Vagina (tissue), 2 donors: ENCODE measurements at places on chromosomes 2 and 18.

GRCh38 chr18:39053571-39053970 lies 1488.0 kb upstream of the CELF4 start:
- DNase-seq: no peak

DNA sequence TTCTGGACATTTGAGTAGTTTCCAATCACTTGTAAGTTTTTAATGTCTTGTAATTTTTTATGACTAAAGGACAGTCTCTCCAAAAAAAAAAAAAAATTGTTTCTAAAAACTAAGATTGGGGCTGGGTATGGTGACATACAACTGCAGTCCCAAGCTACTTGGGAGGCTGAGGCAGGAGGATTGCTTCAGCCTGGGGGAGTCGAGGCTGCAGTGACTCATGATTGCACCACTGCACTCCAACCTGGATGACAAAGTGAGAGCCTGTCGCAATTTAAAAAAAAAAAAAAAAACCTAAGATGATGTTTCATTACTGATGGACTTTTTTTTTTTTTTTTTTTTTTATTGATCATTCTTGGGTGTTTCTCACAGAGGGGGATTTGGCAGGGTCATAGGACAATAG lies 34.4 kb upstream of the PKDCC start:
- DNase-seq: no peak

DNA sequence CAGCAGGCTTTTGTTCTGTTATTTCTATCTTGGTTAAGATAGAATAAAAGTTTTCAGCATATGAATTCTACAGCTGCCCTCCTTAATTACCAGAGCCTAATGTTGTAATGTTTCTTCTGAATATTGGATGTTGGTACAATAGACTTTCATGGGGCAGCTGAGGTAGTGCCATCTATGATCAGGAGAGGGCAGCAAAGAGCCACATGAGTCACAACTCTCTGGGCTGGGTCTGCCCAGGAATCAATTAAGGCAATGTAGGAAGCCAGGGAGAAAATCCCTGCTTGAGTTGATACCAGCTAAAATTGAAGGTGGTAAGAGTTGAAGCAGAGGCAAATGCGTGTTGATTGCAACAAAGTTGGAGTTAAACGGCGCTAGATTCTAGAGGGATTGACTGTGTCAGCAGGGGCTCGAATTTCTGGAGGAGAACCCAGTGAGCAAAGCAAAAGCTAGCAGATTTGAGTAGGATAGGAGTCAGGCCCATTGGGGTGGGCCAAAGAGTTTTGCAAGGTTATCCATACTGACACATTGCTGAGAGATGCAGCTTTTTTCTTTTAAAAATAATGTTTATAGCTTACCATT lies 10.6 kb upstream of the MC5R start:
- peak; percentile 13 for DNase-seq

- no peak for DNase-seq
Measured at GRCh38 chr2:72778410-72778809, 47.4 kb downstream of the EXOC6B start.

DNA sequence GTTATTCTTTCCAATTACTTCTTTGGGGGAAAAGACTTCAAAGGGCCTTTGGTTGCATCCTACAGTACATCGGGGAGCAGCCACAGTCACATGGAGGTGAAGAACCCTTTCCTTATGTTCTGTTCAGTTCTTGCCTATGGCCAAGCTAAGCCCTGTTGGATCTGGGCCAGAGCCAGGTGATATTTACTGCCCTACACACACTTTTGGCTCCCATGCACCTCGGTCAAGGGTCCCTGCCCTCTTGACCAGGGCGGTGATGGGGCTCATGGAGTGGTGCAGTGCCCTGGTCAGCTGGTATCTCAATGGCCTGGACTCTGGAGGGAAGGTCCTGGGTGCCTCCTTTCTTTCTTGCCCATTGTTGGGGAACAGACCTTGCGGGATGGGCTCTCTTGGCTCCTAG lies 98.7 kb downstream of the VAPA start:
- no peak for DNase-seq

- DNase-seq: no peak
Measured at GRCh38 chr18:66136039-66136438, 385.2 kb downstream of the CDH7 start.

DNA sequence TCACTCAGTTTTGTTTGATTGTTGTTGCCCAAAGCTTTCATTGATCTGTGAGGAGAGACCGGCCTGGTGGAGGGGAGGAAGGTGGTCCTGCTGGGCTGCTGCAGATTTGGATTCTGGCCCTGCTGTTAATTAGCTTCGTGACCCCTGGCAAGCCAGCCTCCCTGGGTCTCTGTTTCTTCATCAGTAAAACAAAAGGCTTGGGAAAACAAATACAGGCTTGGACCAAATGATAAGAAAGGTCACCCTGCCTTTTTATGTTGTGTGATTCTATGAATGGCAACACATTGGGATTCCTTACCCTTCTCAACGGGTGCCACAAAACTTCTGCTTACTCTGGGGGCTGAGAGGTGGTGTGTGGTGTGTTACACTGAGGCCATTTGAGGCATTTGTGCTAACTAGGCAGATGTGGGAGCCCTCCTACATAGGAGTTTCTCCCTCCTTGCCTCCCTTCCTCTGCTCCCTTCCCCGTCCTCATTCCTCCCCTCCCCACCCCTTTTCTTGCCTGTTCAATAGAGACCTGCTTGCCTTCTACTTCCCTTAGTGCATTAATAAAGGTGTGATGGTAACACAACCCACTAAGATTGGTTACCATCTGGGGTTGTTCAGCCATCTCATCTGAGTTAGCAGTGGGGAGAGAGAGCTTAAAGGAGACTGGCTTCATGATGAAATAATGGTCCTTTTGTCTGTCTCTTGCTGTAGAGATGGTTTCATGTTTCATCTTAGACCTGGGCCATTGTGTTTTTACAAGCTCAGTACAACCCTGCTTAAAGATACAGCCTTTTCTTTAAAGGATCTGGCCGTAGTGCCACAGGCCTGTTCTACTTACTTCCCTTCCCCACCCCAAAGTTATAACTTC lies 96.2 kb downstream of the TANC1 start:
- DNase-seq: no peak

GRCh38 chr2:203853271-203853670 lies 14.3 kb upstream of the CTLA4 start:
- DNase-seq: no peak

DNA sequence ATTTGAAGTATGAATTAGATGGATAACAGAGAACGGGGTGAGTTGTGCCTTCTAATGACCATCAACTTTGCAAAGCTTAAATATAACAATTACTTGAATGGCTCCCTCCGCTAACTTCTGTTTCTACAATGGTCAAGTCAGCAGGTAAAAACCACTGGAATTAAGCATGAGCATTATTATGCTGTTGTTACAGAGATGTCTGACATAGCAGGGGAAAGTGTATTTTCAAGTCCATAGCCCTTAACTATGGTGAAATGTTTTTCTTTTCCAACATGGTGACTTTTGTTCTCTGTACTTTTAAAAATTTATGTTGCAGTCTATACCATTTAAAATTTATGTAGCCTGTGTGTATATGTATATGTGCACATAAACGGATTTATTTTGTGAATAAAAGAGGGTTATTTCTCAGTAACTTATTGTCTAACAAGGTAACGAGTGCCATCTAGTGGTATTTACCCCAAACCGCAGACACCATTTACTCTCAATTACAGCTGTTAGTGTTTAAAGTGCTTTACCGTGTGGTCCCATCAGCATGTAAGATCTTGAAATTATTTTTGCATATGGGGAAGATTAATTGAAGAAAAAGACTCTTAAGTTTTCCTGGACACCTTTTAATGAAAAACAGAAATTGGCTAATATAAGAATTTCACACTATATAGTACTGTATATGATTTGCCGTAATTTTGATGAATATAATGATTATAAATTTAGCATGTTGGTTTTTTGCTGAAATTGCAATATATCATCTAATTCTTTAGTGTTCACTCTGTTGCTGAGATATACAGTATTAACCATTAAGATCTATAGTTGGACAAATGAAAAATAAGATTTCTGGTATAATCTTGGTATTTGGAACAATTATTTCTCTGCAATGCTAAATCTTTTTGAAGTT lies 78.2 kb downstream of the UBE2E3 start:
- no peak for DNase-seq

DNA sequence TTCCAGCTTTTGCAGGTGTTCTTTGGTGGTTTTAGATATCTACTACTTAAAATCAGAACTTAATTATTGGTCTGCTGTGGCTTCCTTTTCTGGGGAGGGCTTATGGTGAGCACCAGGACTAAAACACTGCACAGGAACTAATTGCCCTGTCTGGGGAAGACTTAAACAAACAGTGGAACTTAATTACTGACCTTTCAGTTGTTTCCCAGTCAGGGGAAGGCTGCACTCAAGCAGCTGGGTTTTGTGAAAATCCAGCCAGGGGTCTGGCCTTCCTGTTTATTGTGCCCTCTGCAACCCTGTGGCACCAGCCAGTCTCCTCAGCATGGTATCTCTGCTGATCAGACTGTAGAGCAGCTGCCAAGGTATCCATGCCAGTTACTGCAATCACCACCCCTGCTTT lies 398.2 kb downstream of the ADCYAP1 start:
- no peak for DNase-seq

GRCh38 chr2:197838036-197838435 lies 33.6 kb downstream of the PLCL1 start:
- no peak for DNase-seq

- no peak for DNase-seq
Measured at GRCh38 chr2:219752726-219753125, 125.3 kb downstream of the SLC4A3 start.

DNA sequence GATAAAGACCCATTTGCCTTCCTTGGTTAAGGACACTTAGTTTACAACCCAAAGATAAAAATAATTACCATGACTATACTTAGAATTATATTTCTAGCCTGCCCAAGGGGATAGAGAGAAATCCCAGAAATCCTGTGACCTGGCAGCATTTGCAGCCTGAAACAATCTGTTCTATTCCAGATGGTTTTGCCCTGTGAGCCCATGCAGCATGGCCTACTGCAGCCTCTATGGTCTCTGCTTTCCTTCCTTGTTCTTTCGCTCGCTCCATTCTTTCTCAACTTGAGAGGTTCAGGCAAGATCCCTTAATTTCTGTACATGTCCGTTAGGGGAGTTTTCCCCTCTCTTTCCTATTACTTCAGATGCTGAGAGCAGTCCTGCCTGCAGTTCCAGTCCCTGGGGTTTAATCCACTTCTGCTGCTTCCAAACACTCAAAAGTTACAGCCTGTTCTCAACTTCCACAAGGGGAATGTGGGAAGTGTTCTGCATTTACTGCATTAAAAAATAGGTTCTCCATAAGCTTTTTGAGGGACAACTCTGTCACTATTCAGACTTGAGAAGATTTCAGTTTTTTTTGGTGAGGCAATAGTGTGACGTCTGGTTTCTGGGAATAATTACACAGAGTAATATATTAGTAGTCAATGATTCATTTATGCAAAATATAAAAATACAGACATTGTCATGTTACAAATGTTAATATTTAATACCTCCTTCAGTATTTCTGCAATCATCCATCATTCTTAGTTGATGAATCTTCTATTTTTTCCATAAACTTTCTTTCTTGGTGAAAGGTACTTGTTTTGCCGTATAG lies 80.3 kb downstream of the CDCA7 start:
- DNase-seq: no peak

- DNase-seq: no peak
Measured at GRCh38 chr18:56913941-56914340, 232.9 kb upstream of the BOD1L2 start.

DNA sequence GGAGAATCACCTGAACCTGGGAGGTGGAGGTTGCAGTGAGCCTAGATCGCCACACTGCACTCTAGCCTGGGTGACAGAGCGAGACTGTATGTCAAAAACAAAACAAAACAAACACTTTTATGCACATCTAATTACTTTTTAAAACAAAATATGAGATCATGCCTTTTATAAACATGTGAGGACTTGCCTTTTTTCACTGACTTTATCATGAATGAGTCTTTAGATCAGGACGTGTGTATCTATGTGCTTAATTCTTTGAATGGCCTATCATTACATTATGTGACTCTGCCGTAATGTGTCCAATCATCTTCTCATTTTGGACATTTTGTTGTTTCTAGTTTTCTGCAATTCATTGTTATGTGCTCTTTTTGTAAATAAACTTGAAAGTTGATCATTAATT lies 58.7 kb downstream of the FAM117B start:
- no peak for DNase-seq

DNA sequence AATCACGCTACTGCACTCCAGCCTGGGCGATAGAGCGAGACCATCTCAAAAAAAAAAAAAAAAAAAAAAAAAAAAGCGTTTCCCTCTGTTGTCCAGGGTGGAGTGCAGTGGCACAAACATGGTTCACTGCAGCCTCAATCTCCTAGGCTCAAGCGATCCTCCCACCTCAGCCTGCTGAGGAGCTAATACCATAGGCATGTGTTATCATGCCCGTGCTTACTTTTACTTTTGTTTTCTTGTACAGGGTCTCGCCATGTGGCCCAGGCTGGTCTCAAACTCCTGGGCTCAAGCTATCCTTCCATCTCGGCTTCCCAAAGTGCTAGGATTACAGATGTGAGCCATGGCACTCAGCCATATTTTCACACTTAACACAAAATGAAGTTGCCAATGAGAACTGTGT lies 37.5 kb downstream of the PSME4 start:
- DNase-seq: no peak

- DNase-seq: no peak
Measured at GRCh38 chr2:170679607-170680079, 35.5 kb upstream of the SP5 start.

GRCh38 chr2:102139851-102140250 lies 2.7 kb upstream of the IL1R1 start:
- DNase-seq: no peak

GRCh38 chr18:73614812-73615211 lies 532.8 kb downstream of the FBXO15 start:
- DNase-seq: no peak

- DNase-seq: no peak
Measured at GRCh38 chr18:51020536-51020935, 9.5 kb upstream of the SMAD4 start.

DNA sequence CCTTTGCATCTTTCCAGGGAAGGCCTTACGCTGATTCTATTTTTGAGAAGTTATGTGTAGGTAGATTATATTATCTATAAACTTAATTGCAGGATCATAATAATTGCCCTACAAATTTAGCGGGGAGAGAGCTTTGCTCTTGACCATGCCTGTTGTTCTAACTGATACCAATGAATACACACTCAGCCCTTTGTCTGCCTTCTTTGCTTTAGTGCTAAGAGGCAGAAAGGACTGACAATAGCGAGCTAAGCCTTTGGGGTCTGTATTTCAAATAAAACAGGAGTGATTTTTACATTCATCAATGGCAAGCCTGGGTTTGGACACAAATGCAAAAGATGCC lies 115.3 kb upstream of the STON1 start:
- DNase-seq: no peak

- DNase-seq: no peak
Measured at GRCh38 chr18:80190311-80190710, 57.0 kb downstream of the PARD6G start.

DNA sequence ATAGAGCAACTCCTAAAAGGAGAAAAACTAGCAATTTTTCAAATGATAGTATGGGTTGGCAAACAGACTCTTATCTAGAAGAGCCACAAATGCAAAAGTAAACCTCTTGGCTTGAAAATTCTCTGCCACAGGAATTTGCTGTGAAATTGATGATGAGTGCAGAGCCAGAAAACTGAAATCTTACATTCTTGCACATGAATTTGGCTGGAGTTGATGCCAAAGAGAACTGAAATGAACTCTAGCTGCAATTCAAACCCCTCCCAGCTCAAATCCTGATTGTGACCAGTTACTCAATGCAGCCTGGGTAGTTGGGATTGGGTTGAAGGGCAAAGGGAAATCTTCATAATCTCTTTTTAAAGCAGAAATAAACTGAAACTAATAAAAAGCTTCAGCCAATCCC lies 266.6 kb downstream of the PDE11A start:
- DNase-seq: no peak

GRCh38 chr2:28960401-28960800 lies 20.7 kb upstream of the TOGARAM2 start:
- no peak for DNase-seq
